ENCODE measurements at places on chromosomes 5 and 9.

DNA sequence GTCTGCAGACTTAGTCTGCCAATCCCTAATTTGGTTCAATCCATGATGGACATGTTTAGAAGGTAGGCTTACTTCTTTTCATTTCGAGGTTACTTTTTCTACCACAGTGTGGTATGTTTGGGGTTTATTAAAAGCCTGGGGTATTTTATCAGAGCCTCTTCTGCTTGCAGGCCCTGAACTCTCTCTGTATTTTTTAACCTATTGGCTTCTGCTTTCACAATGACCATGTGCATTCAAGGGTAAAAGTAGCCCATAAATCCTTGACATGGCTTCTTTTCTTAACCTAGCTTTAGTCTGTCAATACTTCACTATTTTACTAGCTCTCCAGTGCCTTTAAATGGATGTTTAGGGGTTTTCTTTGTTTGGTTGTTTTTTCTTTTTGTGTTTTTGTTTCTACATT lies 286.6 kb downstream of the FER start:
- no peak for DNase-seq

- DNase-seq: no peak
Observed at GRCh38 chr9:32854271-32854670, 70.9 kb downstream of the TMEM215 start.

DNA sequence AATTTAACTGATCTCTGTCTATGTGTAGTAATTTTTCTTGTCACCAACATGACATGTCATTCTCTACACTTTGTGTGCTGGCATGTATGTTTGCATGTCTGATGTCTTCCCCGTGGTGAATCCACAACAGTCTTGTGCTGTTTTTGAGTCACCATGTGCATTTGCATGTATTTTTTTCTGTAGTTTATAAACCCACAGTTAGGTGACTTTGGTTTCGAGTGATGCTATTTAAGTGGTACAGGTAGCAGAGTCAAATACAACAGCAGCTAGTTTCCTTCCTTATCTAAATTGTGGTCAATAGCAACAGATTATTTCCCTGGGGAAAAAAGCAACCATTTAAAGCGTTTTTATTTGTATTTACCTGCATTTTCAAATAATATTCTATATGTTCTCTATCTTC lies 89.9 kb upstream of the FSD1L start:
- DNase-seq: no peak

DNA sequence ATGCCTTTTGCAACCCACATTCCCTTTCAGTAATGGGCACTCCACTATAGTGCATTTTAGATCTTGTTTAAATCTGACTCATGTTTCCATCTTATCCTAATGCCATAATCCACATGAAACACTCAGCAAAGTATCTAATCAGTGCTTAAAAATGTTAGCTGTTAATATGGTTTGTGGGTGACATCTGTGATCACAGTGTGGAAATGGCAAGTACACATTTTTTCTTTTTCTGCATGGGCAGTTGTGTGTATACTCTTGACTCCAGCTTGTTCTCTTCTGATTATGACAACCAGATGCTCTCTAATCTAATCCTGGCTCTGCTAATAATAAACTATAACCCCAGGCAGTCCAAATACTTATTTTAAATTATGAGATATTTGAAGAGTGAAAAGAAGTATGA lies 103.3 kb downstream of the EDIL3 start:
- DNase-seq: no peak

- no peak for DNase-seq
Observed at GRCh38 chr5:155052532-155052931, 39.0 kb downstream of the KIF4B start.
